ENCODE measurements at places on chromosomes 1 and 21. TPM values are rescaled to one million over a fixed set of nuclear protein-coding genes. Genes with fewer than 3 reads are reported as not detected.

DNA sequence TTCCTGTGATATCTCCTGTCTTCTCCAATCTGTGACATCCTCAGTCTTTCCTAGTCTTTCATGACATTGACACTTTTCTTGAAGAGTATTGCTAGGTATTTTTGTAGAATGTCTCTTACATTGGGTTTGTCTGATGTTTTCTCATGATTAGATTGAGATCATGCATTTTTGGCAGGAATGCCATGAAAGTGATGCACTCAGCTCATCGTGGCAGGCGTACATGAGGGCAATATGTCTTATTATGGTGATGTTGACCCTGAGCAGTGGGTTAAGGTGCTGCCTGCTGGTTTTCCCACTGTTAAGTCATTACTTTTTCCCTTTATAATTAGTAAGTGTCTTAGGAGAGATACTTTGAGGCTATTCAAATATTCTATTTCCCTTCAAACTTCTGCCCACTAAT is 80.2 kb upstream of the SSX2IP start:
- DNase-seq: no peak

GRCh38 chr21:16116069-16116468 is 386.3 kb downstream of the USP25 start:
- no peak for DNase-seq

CDC20 gene
- polyA plus RNA-seq: 330 TPM

GRCh38 chr1:61952675-61953074 is 210.4 kb downstream of the PATJ start:
- DNase-seq: no peak

DNA sequence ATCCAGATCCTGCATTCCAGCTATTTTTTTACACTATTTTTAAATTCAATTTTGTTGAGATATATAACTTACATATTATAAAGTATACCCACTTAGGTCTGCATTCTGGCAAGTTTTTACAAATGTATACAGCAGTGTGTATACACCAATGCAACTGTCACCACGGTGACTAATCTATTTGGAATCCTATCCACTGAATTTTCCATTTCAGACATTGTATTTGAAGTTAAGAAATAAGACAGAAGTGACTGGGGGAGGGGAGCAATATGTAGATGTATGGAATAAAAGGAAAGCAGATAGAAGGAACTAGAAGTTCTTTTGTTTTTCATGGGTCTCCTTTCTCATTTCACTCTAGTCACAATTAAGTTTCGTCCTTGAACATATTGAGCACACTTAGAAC is 431.5 kb upstream of the CHRM3 start:
- DNase-seq: no peak

DNA sequence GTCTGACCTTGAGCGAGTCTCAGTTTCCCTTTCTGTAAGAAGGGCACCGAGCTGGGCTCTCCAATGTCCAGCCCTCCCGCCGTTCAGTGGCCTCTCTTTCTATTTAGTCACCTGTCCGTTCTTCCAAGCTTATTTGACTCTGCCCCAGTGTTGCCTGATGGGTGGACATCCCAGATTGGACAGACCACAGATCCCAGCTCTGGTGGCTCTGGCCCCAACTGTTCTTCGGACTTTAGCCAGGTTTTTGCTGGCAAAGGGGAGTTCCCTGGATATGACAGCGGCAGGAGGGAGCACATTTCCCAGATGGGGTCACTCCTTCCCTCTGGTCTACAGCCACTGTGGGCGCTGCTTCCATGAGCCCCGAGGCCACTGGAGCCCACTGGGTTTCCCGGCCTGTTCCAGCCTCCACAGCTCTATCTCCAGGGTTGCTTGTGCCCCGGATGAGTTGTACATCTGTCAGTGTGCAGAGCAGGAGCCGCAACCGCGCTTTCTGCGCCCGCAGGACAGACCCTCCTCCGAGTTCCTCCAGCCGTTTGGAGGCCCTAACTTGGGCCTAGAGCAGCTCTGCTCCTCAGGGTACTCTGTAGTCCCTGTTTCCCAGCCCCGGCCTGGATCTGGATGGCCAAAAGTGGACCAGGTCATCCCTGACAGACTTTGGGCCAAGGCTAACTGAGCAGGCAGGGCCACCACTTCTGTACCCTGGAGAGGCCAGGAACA is 3.8 kb downstream of the DMBX1 start:
- no peak for DNase-seq

DNA sequence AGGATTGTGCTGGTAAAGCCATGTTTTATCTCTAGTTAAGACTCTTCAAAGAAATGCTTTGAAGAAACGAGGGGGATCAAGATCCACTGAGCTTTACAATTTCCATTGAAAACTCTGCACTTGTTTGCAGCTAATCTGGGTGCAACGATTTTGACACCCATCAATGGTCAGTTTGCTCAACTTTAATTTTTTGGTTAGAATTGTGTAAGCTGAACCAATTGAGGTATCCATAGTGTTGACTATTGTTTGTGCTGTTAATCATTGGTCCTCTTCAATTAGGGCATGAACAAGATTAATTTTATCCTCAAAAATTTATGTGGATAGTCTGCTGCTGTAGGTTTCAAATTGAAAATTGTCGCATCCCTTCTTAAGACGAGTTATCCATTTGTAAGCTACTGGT is 17.7 kb upstream of the PLXNA2 start:
- no peak for DNase-seq

LCE1E gene
- polyA plus RNA-seq: 6.6 TPM

DNA sequence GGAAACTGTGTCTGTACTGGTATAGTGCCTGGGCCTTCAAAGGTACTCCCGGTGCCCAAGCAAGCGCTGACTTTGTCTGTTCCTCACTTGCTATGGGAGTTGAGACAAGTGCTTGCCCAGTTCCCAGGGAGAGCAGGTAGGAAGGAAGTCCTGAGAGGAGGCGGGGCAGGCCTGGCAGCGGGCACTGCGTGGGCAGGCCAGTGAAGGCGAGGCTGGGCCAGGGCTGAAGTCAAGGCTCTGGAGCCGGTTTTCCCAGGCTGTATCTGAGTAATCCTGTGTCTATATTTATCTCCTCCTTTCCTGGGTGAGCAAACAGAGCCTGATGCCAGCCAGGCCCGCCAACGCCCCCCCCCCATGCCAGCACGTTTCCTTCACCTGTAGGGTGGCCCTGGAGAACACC is 15.9 kb upstream of the EDN2 start:
- no peak for DNase-seq

CR1L gene
- not detected for polyA plus RNA-seq

All from GM12878 (cell line).